ENCODE measurements at places on chromosomes 4 and X.

GRCh38 chr4:140777386-140777785, 21.2 kb upstream of the TBC1D9 start:
- DNase-seq, result no peak

- DNase-seq, result no peak
Measured at GRCh38 chrX:290476-291166, 9.4 kb downstream of the PLCXD1 start.

GRCh38 chr4:30763321-30763727, 43.2 kb downstream of the PCDH7 start:
- no peak for DNase-seq

- DNase-seq, result no peak
Measured at GRCh38 chr4:95517576-95518345, 31.0 kb downstream of the UNC5C start.

- no peak for DNase-seq
Measured at GRCh38 chrX:19715711-19716638, 171.4 kb downstream of the SH3KBP1 start.

DNA sequence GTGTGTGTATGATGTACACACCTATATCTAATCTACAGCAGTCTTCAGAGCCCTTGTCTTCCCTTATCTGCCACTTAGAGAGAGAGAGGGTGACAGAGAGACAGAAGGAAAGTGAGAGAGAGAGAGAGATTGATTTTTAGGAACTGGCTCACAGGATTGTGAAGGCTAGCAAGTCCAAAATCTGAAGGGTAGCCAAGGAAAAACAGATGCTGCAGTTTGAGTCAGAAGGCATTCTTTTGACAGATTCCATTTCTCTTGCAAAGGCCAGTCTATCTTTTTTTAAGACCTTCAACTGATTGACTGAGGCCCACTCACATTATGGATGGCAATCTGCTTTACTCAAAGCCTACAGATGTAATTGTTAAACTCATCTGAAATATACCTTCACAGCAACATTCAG, 664.0 kb upstream of the IGFBP7 start:
- no peak for DNase-seq

- DNase-seq, result no peak
Measured at GRCh38 chr4:146564492-146564891, 42.8 kb upstream of the SLC10A7 start.

DNA sequence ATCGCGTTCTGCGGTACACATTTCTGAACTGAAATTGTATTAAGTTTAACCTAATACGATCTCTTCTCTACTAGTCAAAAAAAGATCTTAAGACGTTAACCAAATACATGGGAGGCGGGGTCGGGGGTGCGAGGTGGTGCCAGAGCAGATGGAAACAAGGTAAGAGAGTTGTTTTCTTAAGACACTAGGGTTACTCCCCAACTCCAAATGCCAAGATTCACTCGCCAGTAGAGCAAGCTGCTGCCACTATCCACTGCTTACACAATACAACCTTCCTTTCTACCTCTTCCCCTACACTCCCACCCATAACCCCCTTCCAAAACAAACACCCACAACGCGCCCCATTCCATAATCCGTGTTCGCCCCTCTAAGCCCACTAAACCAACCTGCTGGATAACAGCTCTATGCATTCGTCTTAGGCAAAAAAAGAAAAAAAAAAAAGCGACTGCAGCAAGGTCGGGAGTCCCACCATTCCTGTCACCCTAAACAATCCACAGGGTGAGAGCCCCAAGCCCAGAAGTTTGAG, 1.3 kb downstream of the LCORL start:
- no peak for DNase-seq

DNA sequence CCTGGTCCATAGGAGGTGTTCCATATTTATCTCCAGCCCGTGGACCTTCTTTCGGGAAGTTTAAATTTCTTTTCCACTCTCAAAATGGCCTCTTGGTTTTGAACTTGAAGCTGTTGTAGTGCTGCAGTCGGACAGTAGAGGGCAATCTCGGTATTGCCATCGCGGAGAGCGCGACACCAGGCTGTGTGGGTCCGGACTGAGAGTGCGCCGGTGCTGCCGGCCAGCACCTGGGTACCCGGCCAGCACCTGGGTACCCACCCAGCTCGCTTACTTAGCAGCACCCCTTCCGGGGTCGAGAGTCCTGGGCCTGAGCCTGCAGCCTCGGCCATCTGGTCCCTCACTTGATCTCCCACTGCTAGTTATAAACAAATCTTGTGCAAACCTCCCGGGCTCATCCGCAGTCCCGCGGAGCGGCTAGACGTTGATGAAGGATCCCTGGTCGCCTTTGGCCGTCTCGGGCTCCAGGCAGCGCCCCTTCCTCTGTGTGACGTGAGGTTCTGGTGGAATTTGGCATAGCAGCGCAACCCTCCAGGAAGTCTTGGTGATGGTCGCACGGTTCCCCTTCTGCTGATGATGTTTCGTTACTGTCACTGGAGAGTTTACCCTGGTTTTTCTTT, 18.0 kb downstream of the FAM9A start:
- DNase-seq, result no peak

DNA sequence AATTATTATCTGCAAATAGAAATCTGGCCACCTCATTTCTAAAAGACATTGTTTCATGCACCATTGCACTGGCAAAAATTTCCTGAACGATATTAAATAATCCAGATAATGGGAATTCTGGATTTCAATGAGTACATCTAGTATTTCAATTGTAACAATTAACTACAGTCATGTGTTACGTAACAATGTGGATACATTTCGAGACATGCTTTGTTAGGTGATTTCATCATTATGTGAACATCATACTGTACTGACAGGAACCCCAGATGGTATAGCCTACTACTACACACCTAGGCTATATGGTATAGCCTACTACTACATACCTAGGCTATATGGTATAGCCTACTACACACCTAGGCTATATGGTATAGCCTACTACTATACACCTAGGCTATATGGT, 14.8 kb downstream of the LAMTOR3 start:
- no peak for DNase-seq

GRCh38 chrX:40366661-40367060, 214.1 kb upstream of the ATP6AP2 start:
- DNase-seq, result no peak

DNA sequence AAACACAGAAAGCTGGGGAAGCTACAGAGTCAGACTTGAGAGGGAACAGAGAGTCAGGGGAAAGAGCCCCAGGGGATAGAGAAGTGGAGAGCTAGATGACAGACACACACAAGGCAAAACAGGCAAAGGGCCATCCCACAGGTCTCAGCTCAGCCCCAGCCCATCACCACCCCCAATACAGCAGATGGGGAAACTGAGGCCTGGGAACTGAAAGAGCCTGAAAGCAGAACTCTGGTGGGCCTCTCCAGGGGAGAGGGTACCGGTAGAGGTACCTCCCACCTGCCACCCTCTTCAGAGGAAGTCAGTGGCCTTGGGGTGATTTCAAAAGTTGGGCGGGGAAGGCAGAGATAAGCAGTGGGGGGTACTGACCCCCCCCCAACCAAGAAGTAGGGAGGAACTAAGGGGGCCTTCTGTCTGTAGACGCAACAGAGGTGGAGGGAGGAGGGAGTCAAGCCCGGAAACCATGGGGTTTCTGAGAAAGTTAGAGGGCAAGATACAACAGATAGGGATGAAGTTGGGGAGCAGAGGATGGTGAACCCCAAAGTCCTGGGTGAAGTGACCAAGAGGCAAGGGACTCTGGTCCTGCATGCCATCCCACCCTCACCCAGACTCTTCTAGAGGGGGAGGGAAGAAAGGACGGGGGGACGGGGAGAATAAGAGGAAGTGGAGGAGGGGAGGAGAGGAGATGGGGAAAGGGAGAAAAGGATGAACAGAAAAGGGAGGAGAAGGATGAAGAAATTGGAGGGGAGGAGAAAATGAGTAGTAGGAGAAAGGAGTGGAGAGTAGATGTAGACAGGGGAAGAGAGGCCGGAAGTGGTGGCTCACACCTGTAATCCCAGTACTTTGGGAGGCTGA, 3.2 kb downstream of the GATA1 start:
- no peak for DNase-seq

DNA sequence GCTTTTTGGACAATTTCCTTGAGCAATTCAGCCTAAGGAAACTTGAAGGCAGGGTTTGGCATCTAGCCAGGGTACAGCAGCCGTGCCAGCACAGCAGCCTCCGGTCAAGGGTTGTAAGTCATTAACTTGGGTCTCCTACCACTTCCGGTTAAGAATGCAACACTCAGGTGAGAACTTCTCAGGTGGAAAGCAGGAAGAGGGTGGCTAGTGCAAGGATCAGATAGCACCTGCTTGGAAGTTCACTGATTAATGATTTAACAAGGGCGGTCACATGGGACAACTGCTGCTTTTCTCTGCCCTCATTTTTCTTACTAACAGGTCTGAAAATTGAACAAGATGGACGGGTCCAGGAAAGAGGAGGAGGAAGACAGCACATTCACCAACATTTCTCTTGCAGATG, 30.1 kb upstream of the SCOC start:
- no peak for DNase-seq

GRCh38 chr4:185202984-185203485, 765 bp downstream of the CFAP97 start:
- no peak for DNase-seq

DNA sequence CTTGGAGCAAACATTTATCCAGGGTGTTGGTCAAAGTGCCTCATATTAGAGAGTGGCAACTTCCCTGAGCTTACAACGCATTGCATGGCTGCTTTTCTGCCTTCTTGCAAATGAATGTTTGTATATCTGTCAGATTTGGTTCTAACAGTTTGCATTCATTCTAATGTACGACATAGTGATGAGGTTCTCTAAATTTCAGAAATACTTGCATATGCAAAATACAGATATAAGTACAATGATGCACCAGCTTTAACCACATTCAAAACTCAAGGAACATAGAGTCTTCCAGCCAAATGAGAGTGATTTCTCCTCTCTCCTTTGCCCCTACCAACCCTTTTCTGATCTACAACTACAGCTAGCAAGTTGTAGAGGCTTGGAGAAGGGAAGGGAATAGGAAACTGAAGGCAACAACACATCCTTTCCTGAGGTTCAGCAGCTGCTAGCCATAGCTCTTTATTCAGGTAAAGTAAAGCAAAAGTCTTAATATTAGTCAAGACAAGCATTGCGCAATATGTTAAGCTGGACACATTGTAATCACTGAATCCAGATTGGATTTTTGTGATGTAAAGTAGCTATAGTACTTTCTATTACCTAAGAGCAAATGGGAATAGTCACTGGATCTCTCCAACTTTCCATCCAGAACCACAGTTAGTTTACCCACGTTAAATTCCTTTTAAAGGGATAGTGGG, 6.3 kb downstream of the TKTL2 start:
- no peak for DNase-seq

- no peak for DNase-seq
Measured at GRCh38 chrX:119970574-119970973, 27.0 kb upstream of the NKAP start.

GRCh38 chr4:10020871-10021652, at the start of gene SLC2A9:
Gene SLC2A9 (minus strand): TSS chr4:10021497. CDS start chr4:10021429, 68 bp downstream.
- no peak for DNase-seq

GRCh38 chr4:152451496-152451895, 84.4 kb downstream of the FBXW7 start:
- no peak for DNase-seq

DNA sequence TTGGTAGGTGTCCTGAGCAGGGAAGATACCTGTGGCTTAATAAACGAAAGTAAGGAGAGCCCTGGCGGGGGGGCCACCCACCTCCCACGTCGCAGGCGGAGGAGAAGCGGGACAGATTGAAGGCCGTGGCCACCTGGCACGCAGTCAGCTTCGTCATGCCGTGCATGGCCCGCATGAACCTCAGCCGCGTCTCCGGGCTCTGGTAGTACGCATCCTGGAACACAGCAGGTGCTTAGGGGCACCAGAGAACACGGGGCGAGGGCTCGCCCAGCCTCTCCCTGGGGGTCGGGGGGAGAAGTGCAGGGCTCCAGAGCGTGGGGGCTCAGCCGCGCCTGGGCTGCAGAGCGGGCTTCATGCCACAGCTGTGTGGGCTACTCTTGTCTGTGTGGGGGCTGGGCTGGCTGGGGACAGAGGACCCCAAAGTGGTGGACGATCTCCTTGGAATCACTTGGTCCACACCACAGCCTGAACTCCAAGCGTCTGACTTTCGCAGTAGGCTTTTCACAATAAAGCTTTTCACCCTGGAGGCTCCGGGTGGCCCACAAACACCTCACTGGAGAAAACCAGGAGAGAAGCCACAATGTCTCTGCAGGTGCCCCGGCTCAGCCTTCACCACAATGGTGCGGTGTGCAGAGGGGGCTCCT, 27.1 kb upstream of the SLC25A6 start:
- no peak for DNase-seq

- no peak for DNase-seq
Measured at GRCh38 chr4:105624530-105624929, 72.1 kb downstream of the ARHGEF38 start.

DNA sequence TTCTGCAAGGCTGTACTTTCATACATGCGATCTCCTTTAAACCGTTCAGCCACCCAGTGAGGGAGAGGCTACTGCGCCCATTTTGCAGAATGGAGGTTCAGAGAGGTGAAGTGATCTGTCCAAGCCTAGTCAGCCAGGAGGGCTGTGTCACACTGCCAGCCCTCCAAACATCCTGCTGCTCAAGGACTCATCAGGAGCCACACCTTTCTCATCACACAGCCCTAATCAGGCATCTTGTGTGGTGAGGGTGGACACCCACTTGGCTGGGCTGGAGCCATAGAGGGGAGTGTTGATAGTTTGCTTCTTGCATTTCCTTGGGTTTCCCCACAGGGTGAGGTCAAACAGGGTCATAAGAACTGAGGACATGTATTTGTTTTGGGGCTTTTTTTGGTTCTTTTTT, 5.4 kb upstream of the CXCR3 start:
- DNase-seq, result no peak

DNA sequence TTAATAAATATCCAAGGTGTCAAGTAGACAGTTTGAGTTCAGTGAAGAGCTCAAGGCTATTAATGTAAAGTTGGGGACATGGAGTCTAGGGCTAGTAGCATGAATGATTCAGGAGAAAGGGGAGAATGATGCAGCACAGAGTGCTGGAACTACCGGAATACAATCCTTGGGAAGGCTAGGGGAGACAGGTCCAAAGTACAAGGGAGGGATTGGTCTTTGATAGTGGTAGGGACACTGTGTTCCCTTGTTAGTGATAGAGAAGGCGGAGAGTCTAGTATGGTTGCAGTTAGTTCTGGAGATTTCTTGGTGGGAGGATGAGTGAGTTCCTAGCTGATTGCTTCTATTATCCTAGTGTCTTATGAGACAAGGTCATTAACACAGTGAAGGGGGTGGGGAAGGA, 8.7 kb downstream of the GCNA start:
- no peak for DNase-seq

DNA sequence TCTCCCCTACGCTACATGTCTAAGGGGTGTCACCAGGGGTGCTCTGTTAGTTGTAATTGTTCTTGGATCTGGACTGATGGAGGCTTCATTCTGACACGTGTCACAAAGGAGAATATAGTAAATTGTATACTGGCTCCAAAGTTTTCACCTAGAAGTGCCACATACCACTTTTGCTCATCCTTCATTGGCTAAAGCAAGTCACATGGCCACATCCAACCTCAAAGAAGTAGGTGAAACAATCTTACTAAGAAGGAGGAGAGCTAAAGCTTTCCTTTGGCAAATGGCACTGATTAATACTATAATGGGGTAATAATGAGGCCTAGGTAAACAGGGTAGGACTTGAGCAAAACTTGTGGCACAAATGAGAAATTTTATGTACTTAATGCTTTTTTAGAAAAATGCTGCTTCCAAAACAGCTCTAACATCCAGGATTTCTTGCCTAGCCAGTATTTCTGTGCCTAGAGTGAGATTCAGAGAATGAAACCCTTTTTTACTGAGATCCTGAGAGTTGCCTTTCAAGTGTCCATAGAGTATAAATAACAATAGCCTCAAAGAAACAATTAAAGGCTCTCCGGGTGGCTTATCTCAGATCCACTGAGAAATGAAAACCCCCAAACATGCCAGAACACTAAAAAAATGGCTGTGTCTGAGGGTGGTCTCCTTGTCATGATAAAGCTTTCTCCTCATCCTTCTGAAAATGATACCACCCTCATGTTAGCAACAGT, 34.7 kb downstream of the NHS start:
- DNase-seq, result no peak
